ENCODE measurements at places on chromosomes 12 and 14.

DNA sequence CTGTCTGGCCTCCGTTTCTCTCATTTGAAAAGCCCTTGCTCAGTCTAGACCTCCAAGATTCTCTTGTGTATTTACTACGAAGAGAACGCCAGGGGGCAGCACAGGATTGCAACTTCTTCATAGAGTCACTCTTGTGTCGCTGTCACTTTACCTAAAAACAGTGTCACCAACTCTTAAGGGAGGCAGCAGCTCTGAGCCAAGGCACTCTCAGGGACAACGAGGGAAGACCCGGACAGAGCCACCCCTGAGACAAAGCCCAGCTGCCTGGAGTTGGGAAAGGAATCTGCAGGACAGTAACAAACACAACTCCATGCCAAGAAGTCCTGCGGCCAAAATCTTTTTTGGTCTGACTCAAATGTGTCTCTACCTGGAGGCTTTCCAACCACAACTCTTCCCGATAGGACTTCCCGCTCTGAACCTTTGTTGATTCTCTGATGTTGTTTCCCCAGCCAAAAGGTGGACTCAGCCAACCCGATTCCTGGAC is 9.6 kb upstream of the RPAP3 start:
- peak; percentile 61 for DNase-seq

DNA sequence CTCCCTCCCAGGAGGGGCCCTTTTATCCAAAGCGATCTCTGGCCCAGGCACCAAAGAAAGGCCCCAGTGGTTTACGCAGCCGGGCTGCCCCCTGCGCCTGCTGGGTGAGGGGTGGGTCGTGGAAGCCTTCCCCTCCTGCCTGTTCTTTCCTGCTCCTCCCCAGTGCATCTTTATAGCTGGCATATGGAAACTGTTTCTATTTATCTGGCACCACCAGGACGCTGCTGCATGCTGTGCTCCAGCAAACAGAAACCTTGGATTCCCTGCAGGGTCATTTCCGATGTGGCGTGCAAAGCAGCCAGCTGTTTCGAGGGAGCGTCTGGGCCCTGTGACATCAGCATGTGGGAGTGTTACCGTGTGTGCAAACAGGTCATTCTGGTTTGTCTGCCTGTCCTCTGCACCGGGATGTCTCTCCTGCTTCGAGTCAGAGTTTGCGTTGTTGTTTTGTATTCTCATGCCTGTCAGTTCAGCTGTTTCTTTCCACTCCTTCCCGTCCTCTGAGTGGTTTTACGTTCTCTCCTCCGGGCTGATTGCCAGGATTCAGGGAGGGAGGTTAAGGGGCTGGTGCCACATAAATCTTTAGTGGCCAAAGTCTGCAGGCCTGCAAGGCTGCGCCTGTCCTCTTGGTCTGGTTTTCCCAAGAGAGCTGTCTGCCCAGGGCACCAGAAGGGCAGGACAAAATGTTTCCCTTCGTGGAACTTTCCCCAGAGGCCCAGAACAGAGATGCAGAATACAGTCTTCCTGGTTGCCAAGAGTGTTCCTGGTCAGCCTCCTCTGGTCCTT is 24.6 kb downstream of the TPCN1 start:
- DNase-seq = no peak

GRCh38 chr14:60051721-60052221 is 40.0 kb upstream of the PCNX4 start:
- no peak for DNase-seq

- no peak for DNase-seq
Measured at GRCh38 chr14:90641615-90642243, 174.5 kb downstream of the TTC7B start.

DNA sequence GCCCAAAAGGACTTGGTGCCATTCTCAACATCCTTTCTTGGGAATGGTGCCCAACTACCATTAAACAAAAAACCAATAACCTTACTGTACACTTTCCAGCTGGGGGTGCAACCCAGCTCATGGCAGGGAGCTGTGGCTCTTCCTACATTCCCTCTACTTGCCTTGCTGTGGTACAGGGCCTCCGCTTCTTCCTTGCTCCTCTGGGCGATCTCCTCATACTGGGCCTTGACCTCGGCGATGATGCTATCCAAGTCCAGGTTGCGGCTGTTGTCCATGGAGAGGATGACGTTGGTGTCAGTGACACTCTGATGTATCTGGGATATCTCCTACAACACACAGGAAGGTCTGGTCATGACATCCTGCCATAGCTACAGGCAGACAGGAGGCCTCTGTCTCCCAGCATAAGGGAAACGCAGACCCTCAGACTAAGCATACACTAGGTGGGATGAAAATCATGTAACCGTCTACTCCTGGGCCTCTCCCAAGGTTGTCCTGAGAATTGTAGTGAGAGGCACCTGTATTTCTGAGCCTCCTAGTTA is 3.9 kb downstream of the KRT2 start:
- no peak for DNase-seq

DNA sequence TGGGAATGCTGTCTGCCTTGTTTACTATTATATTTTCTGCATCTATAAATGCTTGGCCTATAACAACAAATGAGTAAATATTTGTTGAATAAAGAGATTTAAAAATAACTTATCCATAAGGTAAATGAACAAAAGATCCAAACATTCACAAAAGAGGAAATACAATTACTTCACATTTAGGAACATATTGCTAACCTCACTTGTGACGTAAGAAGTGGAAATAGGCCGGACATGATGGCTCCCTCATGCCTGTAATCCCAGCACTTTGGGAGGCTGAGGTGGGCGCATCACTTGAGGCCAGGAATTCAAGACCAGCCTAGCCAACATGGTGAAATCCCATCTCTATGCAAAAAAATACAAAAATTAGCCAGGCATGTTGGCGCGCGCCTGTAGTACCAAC is 25.7 kb upstream of the CKAP4 start:
- no peak for DNase-seq

DNA sequence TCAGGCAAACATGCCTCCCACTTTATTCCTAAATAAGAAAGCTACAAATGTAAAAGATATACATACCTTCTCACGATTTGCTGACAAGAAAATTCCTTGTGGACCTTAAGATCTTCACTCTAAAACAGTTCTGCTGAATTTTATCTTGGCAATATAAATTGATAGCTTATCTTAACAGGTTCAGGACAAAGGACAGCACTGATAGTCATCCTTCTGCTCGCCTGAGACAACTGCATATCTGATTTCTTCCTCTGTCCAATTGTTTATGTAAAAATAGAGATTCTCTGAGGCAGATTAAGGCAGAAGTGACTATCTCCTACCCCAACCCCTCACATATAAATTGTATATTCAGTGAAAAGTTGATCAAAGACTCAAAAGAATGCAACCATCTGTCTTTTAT is 44.9 kb downstream of the CAPZA3 start:
- no peak for DNase-seq

DNA sequence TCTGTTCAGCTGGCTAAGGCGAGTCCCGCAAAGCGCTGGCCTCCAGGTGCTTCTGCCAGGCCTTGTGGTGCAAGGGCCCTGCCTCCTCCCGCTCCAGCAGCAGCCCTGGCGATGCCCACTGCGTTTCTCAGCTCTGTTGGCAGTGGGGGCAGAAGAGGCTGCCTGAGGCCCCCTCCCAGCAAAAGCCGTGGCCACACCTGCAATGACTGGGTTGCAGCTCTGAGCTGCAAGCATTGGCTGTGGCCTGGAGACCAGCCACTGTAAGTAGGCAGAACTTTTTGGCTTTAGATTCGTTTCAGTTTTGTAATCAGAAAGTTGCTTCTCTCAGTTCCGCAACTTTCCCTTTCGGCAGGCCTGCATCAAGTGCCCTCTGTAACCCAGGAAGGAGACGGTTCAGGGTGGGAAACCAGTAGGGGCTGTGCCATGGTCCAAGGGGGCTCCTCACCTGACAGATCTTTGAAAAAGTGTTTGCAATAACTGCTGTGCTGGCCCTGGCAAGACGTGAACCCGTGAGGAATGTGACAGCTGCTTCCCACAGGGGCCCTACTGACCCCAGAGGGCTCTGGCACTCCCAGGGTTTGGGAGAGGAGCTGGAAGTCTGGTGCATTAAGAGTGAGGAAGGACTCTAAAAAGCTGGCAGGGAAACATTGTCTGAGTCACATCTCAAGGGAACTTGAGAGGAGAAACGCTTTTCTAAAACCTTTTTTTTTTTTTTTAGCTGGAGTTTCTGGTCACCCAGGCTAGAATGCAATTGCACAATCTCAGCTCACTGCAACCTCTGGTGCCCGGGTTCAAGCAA is 54.5 kb upstream of the MAX start:
- no peak for DNase-seq

- DNase-seq = no peak
Measured at GRCh38 chr14:76083796-76084765, 67.6 kb upstream of the GPATCH2L start.

DNA sequence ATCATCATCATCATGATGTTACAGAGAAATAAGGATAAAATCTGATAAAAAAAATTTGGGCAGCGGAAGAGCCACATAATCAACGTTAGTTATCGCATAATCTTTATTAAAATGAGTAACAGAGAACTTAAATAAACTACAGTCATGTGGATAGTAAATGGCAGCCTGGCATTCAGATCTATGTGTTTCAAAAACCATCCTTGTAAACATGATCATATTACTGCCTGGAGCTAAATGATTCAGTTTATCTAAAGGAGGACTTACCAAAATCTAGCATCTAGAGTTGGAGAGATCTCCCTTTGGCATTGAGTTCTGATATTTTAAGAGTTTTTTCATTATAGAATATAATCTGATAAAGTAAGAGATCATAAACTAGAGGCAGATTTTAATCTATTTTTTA is 200.1 kb upstream of the MGAT4C start:
- no peak for DNase-seq

GRCh38 chr12:5213990-5214389 is 170.3 kb downstream of the KCNA5 start:
- DNase-seq = no peak

GRCh38 chr14:75342762-75343599 is 64.4 kb downstream of the FOS start:
- no peak for DNase-seq

GRCh38 chr14:77805706-77806105 is 5.8 kb downstream of the ADCK1 start:
- DNase-seq = no peak

DNA sequence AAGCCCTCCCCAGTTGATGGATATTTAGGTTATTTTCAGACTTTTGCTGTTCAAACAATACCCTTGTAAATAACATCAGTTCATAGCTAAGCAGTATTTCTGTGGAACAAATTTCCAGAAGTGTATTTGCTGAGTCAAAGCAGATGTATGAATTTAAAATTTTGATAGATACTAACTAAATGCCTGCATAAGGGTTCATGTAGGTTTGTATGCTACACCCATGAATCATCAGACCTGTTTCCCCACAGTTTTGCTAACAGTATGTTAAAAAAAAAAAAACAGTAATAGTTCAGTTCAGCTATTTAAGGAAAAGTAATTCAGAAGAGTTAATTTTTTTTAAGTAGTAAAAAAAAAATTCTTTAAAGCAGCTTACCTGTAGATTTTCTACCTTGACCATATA is 236.1 kb upstream of the DIO2 start:
- no peak for DNase-seq

DNA sequence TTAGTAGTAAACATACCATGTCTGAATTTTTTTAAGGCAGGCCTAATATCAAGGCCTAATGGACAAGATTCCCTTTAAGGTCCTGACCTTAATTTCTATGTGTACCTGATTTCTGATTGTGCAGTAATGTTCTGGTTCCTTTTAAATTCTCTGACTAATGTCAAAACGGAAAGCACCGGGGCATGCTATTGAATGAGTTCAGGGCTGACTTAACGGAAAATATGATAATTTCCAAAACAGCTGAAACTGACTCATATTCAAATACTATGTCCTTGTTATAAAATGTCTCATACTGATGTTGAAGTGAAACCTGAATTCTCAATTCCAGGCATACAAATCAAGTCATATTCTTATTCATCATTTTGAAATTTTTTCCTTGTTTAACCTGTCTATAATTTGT is 6.7 kb downstream of the TAS2R43 start:
- DNase-seq = no peak

GRCh38 chr14:75489480-75489837 is 32.8 kb upstream of the BATF start:
- no peak for DNase-seq

- DNase-seq = no peak
Measured at GRCh38 chr12:190881-191280, 23.1 kb downstream of the SLC6A12 start.

- DNase-seq = no peak
Measured at GRCh38 chr12:102966200-102966863, 8.9 kb downstream of the ASCL1 start.

DNA sequence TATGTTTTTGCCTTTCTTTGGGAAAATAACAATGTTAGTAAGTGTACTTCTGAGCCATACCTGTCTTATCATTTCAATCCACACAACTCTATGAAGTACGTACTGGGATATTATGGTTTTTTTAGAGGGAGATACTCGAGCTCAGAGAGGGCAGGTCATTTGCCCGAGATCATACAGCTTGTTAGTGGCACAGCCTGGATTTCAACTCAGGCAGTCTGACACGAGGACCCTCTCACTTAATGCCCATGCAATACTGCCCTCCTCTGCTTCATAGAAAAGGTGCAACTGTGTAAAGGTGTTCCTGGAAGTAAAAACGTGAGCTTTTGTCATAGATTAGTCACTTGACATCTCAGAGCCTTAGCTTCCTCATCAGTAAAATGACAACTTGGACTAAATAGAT is 128.0 kb downstream of the NDUFA12 start:
- DNase-seq = no peak

GRCh38 chr12:28930704-28931103 is 218.4 kb upstream of the FAR2 start:
- no peak for DNase-seq

DNA sequence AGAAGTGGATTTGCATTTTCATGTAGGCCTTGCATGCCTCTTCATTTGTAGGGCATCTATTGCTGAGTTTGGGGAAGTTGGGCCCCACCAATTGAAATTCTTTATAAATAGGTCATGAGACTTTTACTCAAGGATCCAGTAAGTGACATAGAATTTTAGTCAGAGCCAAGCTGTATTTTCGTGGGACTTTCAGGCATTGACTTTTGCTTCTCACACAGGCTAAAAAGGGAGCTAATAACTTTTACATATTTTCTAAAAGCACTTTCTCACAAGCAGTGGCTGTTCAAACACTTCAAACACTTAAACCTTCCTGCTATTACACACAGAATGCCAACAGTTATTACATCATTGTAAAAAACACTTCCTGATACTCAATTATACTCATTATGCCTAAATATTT is 260.5 kb downstream of the MSRB3 start:
- no peak for DNase-seq

- DNase-seq = no peak
Measured at GRCh38 chr12:51012570-51013236, 13.5 kb downstream of the SLC11A2 start.
